ENCODE measurements at places on chromosomes 7 and 10.

GRCh38 chr7:15618275-15618674, 56.5 kb upstream of the AGMO start:
- DNase-seq: no peak

GRCh38 chr10:42864575-42864974, 82.0 kb downstream of the BMS1 start:
- no peak for DNase-seq

DNA sequence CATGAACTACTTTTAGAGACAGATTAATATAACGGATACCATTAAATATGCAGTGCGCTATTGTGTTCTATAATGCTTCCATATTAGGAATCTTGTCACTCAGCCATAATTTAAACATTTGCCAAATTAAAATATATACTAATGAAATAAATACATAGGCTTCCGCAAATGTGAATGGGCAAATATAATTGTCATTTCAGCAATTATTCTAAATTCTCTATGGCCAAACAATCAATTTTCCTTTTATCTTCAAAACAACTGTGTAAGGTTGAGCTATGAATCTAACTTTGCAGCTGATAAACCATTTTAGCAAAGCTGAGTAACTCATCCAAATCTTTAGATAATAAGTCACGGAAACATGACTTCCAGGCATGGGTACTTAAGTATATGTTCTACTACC, 20.7 kb upstream of the TSPAN13 start:
- DNase-seq: no peak

- DNase-seq: no peak
These were observed 293.0 kb upstream of the AKR1E2 start for GRCh38 chr10:4532976-4533375.

DNA sequence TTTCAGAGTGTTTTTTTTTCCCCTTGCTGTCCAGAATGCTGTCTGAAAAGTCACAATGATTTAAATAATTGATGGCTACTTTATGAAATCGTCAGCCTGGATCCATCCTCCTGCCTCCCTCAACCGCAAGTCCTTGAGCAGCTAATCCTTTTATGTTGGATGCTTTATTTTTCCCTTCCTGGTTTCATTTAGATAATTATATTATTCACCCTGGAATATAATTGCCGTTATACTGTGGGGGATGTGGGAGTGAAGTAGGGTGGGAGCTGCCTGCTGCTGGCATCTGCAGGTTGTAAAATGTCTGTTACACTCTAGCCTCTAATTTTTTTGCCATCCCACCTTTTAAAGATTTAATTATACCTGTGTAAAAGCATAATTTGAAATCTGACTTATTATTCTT, 290.5 kb upstream of the LRGUK start:
- DNase-seq: no peak

GRCh38 chr10:97888641-97889262, 39.1 kb downstream of the GOLGA7B start:
- no peak for DNase-seq

DNA sequence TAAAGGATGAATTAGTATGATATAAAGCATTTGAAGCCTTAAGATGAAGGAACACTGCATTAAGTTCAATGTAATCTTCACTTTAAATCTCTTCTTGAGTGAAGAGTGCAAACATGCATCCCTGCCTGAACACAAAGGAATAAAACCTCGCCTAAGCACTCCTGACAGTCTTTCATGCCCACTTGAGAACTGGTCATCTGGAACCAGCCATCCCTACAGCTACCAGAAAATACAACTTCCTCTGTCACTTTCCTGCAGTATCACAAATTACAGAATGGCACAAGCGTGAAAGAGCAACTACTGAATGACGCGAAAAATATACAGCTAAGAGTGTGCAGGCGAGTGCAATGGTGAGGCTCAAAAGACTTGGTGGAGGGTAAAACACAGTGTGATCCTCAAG, 1079.9 kb downstream of the CNTNAP2 start:
- DNase-seq: no peak

GRCh38 chr10:124572751-124573150, 111.1 kb downstream of the LHPP start:
- no peak for DNase-seq

DNA sequence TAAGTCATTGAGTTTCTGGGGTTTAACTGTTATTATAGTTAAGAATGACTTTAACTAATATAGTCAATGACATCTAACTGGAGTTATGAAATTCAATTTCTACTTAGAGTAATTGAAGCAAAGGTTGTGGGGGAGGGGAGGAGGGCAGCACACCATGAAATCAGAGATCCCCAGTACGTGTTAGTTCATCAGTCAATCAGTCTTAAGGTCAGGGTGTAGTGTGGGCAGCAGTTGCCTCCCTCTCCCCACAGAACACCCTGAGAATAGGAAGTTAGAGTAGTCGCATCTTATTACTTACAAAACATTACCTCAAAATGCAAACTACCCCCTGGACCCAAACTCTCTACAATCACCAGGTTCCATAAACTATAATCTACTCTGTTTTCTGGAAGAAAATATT, 7.0 kb upstream of the HPS1 start:
- DNase-seq: no peak

DNA sequence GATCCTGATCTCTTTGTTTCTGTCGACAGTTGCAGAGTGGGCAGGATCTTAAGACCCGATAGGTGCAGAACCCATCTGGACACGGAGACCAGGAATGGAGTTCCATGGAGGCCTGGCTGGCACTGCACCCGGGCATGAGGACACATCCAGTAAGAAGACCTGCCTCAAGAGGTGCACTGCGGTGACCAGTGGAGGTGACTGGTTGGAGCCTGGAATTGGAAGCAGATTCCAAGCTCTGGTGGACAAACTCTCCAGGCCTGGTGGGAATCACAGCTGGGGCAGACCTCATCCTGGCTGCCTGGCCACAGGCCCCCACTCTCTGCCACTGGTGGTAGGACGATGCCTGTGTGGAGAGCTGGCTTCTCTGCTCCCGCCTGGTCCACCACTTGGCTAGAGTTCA, 31.0 kb downstream of the ZNF775 start:
- no peak for DNase-seq

DNA sequence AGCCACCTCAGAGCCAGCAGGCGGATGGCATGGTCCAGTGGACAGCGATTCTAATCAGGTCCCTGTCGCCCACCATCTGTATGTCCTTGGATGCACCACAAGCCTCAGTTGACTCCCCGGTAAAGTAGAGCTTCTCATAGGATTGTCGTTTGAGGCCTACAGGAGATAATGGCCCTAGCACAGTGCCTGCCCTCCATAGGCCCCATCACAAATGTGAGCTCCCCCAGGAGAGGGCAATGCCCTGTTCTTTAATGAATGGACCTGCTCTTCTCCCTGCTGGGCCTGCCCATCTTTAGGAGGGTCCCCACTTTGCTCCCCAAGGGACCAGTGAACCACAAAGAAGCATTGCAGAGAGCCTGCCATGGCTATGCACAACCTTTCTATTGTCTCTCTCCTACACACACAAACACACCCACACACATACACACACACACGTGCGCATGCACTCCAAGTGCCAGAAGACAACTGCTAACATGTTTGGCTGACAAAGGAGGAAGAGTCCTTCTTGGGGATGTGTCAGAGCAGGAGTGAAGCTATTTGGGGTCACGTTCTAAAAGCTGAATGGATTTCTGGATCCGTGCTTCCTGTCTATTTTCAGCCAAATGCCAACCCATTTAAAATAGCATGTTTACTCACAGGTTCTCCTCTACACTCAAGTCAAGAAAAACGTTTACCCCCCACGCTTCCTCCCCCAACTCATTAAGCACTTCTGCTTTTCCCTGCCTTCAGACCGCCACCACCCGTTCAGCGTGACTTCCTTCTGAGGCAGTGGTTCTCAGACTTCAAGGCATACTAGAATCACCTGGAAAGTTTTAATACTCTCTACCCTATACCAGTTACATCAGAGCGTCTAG, 196.1 kb downstream of the GRID1 start:
- DNase-seq: no peak

DNA sequence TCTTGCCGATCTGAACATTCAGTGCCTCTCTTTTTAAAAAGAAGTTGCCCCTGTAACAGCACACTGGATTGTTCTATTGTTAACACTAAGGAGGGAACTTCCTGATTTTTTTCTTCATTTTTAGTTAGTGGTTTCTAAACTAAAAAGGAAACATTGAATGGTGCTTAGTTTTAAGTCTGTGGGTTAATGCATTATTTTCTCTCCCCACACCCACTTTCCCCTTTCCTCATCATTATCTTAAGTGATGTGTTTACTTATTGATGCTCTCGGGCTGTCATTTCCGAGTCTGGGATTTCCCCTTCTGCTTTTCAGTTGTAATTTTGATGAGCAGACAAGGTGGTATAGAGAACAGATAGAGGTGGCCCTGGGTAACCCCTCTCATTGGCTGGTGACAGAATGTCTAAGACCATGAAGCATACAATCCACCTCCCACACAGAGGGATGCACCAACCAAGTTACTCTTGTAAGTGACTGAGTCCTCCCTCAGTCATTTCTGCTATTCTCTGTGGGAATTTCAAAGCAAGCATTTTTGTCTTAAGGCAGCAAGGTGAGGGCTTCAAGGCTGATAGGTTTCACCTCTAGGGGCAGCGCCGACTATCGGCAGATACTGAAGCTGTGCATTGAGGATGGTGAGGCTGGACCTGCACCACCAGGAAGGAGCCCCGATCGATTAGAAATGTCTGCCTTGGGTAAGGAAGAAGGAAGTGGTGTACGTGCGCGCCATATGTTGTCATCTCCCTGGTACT, 49.5 kb downstream of the CHN2 start:
- peak; percentile 9 for DNase-seq

DNA sequence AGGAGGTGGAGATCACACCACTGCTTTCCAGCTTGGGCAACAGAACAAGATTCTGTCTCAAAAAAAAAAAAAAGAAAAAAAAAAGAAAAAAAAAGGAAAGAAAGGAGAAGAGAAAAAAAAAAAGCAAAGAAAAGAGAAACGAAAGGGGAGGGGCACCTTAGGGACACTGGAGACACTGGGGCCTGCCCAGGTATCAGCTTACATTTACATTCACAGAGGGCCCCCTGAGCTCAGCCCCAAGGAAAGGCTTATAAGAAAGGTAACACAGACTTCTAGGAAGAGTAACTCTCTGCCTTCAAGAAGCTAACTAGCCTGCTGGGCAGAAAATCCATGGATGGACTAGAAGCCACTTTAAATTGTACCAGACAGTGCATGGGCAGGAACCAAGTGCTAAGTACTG, 108.8 kb downstream of the NPY start:
- no peak for DNase-seq

- peak; percentile 29 for DNase-seq
These were observed 6.1 kb upstream of the MYOZ1 start for GRCh38 chr10:73647211-73647874.

GRCh38 chr7:116687801-116688201, 15.8 kb downstream of the MET start:
- DNase-seq: no peak

- no peak for DNase-seq
These were observed 4.1 kb upstream of the CALML5 start for GRCh38 chr10:5503477-5503835.

DNA sequence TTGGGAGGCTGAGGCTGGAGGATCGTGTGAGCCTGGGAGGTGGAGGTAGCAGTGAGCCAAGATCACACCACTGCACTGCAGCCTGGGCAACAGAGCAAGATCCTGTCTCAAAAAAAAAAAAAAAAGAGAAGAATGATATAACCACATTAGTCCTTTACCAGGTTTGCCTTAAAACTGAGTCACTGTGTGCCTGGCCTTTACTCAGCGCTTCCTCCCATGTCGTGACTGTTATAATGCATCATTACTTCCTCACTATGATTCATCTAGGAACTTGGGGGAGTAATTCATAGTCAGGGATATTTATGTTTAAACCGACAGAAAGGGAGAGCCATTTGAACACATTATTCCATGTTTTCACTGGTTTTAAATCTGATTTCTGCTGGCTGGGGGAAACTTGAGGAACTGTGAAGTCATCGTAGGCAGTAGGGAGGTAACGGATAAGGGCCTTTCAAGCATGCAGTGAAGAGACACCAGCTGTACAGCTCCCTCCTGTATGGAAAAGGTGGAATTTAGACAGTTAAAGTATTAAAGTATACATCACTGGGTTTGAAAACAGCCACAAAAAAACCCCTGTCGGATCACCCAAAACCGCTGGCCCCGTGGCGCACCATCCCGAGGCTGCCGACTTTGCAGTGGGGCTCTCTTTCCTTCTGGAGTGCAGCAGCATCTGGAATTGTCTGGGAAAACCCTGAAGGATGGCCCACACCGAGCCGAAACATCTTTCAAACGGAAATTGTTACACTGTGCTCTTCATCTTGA, 119.8 kb downstream of the NKX6-2 start:
- DNase-seq: peak; percentile 21

GRCh38 chr7:149007611-149008010, 20.7 kb downstream of the PDIA4 start:
- no peak for DNase-seq

GRCh38 chr10:61000769-61001730, 57.1 kb upstream of the RHOBTB1 start:
- DNase-seq: no peak

GRCh38 chr10:5283305-5284158, 81.2 kb upstream of the UCN3 start:
- peak; percentile 76 for DNase-seq

DNA sequence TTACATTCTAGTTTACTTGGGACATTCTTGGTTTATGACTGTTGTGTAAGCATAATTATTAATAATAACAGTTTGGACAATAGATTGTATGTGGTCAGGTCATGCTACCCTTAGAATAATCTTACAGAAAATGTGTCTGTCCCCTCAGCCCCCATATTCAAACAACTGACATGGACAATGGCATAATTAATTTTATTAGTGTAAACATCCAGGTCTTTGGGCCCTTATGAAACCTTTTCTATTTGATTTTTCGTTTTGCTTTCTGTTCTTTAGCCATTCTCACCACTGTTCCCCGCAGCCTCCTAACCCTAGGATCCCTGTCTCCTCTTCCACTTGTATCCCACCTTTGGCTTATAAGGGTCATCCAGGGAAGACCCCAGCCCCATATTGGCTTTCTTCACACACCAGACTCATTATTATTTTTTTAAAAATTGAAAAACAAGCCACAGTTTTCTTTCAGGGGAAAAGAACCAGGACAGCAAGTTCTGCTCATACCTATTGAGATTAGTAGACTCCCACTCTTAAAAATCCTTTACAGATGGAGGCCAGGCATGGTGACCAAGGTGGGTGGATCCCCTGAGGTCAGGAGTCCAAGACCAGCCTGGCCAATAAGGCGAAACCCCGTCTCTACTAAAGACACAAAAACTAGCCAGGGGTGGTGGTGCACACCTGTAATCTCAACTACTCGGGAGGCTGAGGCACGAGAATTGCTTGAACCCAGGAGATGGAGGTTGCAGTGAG, 11.5 kb downstream of the VIM start:
- no peak for DNase-seq

DNA sequence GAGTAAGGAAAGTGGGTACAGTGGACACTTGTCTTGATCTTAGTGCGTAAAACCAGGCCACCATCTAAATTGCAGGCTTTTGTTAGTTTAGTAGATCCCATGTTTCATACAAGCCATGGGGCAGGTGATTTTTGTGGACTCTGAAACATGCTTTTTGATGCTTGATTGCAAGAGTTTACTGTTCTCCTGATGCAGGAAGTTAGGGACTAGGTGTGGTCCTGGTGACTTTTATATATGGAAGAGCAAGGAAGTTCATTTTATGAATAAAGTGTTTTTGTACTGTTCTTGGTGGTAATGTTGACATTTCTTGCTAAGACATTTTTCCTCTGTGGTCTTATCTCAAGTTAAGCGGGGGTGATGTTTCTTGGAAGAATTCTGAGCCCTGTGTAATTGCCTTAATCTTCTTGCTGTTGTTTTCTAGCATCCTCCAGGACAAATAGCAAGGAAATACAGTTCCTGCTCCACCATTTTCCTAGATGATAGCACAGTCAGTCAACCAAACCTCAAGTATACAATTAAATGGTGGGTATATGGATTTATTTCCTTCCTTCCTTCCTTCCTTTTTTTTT, 89.0 kb upstream of the GJD4 start:
- no peak for DNase-seq
